ENCODE measurements at places on chromosomes 5 and 9. TPM values are rescaled to one million over a fixed set of nuclear protein-coding genes. Genes with fewer than 3 reads are reported as not detected.

DNA sequence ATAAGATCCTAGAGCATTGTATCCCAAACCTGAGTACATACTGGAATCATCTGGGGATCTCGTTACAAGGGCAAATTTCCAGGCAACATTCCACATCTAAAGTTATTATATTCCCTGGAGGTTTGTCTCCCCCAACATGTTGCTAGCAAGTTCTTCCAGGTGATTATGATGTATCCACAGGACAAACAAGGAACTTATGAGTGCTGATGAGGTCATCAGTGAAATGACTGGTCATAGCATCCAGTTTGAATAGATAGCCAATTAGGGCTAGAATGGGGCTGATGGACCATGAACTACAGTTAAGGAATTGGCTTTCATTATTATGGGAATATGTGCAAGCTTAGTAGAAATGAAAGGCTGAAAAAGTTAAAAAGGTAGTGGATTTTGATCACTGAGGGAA is 115.2 kb downstream of the CWC27 start:
- no peak for DNase-seq

GRCh38 chr9:13278023-13278367 is 1.5 kb downstream of the MPDZ start:
- no peak for DNase-seq

GRCh38 chr5:82785882-82786509 is 291.2 kb downstream of the TMEM167A start:
- DNase-seq: no peak

DNA sequence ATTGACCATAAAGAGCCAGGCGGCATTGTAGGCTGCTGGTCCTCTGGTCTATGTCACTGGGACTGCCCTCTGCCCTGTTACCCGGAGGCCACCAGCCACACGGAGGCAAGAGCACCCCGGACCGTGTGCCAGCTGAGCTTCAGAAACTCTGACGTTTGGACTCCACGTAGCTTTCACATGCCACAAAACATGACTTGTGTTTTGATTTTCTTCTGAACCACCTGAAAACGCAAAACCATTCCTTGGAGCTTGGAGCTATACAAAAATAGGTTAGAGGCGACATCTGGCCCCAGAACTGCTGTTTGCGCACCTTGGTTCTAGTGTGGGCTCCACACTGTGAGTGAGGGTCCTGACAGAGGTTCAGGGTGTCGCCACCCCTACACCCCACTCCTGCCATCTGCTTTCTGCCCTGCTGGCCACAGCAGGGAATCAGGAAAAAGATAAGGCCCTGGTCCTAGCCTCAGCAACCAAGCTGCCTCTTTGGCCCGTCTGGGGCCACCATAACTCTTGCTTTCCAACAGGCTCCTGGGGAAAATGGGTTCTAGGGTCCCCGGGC is 151.3 kb upstream of the IRX2 start:
- peak; percentile 74 for DNase-seq

DNA sequence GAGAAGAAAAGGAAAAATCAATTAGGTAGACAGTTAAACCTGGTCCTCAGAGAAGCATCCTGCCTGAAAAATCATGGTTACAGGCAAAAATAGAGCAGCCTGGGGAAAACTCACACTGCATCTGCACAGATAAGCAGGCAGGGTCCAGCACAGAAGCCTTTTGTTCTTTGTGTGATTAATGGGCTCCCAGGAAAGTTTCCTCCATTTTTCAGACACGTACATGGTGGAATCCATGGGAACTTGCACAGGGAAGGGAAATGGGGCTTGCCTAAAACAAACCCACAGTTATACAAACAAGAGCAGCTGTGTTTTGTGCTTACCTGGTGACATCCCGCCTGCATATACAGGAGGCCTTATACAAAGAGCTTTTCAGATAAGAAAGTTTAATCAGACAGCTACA is 243.9 kb upstream of the ATP10B start:
- no peak for DNase-seq

DNA sequence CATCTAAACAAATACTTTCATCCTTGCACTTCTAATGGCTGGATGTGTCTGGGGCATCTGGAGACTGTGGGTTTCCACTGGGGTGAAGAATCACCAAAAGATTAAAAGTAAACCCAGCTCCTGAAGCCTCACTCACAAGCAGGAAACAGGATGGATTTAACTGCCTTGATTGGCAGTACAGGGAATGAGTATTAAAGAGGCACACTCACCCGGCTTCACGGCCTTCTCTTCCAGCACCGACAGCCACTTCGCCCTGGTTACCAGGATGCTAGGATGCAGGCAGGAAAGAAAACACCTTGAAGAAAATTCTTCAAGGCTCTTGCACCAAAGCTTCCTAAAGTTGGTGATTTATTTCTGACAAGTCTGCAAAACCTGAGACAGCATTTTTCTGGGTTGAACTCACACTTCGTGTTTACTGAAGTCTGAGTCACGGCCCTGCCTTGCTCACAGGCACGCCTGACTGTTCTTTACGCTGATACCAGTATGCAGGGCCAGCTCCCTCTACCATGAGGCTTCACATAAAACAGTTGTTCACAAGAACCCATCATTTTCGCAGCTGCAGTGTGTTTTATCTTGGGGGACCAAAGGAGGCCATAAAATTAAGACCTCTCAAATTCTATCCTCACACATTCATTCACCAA is 56.5 kb upstream of the ZNF354A start:
- DNase-seq: no peak

GRCh38 chr9:8070779-8071444 is 271.3 kb upstream of the DMAC1 start:
- no peak for DNase-seq

DNA sequence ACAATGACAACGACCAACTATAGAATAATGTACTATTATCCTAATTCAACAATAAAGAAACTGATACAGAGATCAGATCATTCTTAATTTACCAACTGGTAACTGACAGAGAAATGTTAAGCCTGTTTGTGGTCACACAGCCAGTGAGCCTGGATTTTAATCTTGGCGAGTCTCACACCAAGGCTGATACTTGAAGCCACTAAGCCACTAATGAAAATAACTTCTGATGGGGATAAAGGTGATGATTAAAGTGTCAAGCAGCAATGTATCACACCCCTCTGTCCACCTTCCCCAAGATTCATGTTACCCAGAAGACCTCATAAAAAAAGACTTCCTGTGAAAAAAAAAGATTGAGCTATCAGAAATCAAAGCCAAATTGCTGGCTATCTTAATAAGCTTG is 350.5 kb downstream of the SPOCK1 start:
- no peak for DNase-seq

GRCh38 chr9:118578467-118578866 is 790.8 kb downstream of the BRINP1 start:
- DNase-seq: no peak

DNA sequence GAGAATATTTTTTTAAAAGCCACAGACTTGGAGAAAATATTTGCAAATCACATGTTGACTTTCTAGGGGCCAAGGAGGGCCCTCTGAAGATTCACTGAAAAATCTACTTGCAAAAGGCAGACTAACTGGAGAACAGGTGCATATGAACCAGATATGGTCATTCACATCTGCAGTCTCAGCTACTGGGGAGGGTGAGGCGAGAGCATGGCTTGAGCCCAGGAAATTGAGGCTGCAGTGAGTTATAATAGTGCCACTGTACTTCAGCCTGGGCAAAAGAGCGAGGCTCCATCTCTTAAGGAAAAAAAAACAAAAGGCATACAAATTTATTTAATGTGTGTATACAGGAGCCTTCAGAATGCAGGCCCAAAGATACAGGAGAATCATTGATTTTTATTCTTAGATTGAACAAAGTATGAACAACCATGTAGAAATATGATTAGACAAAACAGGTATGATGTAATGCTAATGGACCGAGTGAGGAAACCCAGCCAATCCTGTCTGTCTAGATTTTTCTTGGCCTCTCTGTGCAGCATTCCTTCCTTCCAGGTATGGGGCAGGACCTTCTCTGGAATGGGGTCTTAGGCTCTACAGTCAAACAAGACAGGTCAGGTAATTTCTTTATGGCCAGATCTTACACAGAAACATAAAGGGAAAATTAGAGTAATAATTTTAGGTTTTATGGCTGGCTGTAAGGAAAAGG is 15.3 kb upstream of the SLC27A6 start:
- no peak for DNase-seq

GRCh38 chr5:40572937-40573336 is 106.8 kb upstream of the PTGER4 start:
- no peak for DNase-seq

DNA sequence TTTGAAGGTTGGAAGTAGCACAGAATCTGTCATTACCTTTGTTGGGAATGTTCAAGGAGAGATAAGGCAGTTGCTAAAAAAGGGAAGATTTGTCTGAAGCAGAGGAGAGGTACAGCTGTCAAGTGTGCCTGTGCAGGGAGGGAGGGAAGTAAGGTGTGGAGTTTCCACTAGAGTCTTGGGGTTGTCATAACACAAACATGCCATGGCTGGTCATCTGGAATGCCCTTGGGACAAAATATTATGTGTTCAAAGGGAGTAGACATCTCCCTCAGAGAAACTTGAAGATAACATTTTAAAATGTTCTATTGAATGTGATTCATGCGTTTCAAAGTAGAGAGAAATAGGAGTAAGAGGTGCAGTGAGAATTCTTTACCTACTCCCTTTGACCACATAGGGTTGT is 95.0 kb downstream of the MUSK start:
- DNase-seq: no peak

- no peak for DNase-seq
Measured at GRCh38 chr9:126303488-126303887, 23.1 kb upstream of the MVB12B start.

GRCh38 chr5:38866362-38867031 is 20.7 kb downstream of the OSMR start:
- no peak for DNase-seq

DNA sequence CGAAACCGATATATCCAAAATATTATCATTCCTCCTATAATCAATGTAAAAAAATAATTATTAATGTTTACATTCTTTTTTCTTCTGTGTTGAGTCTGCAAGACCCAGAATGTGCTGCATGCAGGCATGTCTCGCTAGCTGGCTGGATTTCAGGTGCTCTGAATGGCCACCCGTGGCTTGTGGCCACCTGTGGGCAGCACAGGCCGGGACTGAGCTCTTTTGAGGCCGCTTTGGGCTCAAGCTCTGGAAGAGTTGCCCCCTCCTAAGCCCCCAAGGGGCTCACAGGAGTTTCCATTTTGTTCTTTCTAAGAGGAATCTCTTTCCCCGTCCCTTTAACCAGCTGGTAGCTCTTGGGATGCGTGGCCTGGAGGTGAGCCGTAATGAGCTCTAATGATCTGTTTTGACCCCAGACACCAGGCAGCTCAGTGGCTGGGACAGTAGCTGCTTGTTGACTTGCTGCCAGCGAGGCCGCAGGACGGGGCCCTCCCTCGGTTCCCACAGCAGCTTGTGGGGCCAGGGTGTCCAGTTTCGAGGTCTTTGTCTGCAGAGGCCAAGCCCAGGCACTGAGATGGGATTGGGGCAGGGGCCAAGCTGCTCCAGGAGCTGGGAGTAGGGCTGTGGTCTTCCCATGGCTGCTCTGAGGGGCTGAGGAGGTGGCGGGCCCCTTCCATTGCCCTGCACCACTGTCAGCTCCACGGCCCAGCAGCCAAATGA is 20.8 kb downstream of the ASS1 start:
- DNase-seq: no peak

DNA sequence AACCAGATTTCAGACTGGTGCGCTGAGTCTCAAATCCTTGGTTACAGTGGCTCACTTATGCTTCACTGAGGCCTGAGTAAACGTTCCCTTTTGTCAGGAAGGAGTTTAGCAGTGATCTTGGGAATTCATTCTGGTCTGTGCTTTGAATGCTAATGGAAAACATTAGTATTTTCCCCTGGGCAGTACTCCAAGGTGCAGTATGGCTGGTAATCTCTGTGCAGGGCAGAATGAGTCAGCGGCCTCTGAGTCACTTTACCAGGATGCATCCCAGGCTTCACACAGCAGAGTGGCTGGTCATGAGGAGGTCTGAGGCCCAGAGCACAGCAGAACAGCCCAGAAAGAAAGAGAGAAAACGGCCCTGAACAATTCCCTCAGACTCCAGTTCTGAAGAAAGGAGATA is 54.0 kb downstream of the PCA3 start:
- no peak for DNase-seq

- peak; percentile 97 for DNase-seq
Measured at GRCh38 chr9:98974994-98975712, 31.4 kb downstream of the COL15A1 start.

GRCh38 chr9:37061768-37062167 is 27.7 kb upstream of the PAX5 start:
- no peak for DNase-seq

- DNase-seq: no peak
Measured at GRCh38 chr9:113525831-113526230, 62.3 kb downstream of the RGS3 start.

DNA sequence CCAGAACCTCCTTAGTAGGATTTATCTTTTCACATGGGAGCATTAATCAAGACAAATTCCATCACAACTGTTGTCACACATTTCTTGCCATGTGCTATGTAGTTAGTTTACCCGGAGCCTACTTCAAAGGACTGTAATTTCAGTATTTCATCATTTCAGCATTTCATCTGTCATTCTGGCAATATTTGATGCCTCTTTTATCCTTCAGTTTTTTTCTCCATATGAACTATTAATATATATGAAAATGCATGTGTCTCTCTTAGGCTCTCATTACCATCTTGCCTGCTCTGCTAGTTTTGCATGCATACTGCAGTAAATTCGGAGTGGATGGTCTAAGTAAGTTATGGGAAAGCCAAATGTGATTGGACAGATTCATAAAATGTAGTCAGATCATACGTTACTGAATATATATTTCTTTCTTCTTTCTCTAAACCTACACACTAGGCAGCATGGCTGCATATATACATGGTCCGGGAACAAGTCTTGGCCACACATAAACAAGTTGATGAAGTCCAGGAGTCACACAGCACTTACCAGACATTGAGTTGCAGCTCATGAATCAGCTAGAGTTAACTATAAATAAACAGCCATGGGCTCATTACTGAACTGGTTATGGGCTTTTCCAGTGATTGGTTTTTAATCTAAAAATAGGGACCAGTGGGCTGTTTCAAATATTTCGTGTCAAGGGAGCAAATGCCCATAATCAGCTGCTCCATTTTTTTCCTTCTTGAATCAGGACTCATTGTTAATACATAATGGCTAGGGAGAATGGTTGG is 46.6 kb downstream of the SPATA31D1 start:
- DNase-seq: no peak

PCDHB7 gene
- total RNA-seq: 1.1 TPM

UBQLN1 gene
- total RNA-seq: 106 TPM

SNAPC3 gene
- total RNA-seq: 18.4 TPM

PRR16 gene
- total RNA-seq: 3.9 TPM

C9orf153 gene
- total RNA-seq: 0.63 TPM

GARIN3 gene
- total RNA-seq: not detected

PCDHAC2 gene
- not detected for total RNA-seq

PCDHB3 gene
- total RNA-seq: 0.84 TPM

FCN1 gene
- total RNA-seq: 0.72 TPM

MARCHF6 gene
- 82.0 TPM for total RNA-seq

PPP1R26 gene
- 9.8 TPM for total RNA-seq

ARL10 gene
- 13.5 TPM for total RNA-seq

Data from lower leg skin (tissue), 4 donors.